ENCODE measurements at places on chromosomes 11 and 22.

DNA sequence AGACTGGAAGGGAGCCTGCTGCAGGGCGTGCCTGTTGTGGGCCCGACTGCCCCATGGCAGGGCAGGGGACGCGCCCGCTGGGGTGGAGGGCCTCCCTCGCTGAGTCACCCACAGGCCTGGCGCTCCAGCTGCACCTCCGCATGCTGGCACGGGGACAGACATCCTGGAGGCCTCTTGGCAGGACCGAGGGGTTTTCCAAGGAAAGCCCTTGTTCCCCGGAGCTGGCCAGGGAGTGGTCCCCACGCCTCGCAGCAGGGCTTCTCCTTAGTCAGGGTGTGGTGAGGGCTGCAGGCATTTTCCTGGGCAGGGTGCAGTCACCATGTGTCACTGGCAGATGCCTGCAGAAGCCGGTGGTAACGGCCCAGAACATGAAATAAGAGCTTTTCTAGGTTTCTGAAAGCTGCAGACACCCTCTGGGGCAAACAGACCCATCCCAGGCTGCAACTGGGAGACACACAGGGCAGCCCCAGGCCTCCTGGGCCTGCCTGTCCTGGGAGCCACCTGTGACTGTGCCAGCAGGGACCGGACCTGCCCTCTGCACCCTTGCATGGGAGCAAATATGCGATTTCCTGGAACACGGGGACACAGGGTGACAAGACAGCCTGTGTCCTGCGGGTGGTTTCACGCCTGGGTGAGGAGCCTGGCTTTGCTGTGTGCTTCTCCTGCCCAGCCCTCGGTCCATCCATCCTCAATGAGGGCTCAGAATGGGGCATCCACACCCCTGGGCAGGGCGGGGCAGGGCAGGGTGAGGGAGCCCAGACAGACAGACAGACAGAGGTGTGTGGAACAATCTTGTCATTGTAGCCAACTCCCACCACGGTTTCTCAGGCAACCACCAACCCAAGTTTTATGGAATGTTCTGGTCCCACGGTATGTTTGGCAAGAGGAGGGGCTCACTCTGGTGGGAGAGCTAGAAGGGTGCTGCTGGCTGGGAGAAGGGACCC is 43.2 kb upstream of the FADD start:
- DNase-seq, result no peak

DNA sequence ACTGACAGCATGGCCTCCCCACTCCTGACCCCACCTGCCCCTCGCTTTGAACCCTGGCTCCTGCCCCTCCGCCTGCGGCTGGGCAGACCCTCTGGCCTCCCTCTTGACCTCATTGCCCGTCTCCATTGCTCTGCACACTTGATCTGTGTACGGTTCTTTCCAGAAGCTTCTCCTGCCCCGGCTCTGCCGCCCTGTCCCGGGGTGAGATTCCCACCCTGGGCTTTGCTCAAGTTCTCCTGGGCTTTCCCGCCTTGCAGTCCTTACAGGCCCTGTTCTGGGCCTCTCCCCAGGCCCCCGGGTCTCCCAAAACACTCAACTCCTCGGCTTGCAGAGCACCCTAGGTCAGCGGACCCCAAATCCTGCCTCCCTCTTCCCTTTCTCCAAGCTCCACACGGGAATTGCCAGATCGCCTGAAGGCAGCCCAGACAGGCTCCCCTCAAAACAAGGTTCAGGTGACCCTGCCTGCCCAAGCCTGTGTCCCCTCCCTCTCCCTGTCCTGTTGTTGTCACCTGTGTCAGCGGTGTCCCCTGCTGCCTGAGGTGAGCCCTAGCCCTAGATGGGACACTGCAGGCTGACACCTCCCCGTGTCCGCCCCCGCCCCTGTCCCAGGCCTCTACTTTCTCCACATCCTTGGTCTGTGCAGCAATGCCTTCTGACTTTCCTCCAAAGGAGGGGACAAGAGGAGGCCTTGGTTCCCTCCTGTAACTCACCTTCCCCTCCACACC is 1.5 kb downstream of the GAL start:
- no peak for DNase-seq

DNA sequence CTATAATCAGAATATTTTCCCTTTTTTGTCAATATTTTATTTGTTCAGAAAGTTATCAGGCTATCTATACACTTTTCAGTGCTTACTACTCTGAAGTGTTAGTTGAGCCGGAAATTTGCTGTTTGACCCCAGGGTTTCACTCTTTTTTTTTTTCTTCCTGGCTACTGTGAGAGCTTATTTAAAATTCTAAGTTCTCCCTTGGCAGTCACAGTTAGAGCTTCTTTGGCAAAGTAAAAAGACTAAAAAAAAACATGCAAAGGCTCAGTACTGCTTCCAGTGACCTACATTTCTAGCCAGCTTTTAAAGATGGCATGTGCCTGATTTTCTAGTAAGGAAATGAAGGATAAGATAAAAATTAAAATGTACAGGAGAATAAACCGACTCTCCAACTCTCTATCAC is 48.4 kb downstream of the ELP4 start:
- DNase-seq, result no peak

DNA sequence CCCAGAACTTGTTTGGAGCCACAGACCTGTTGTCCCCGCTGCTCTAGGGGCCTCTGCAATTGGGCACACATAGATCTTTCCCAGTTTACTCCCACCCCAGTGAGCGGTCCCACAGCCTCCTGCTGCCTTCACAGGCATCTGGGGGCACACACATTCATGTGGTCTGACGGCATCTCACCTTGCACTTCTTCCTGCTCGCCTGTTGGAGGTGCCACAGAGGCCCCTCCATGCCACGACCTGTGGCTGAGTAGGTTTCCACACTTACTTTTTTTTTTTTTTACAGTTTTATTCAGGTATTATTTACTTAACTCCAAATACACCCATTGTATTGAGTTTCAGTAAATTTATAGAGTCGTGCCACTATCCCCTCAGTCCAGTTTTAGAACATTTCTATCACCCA is 68.9 kb upstream of the SEPTIN5 start:
- DNase-seq, result no peak

- no peak for DNase-seq
These were observed 69.7 kb downstream of the TENM4 start for GRCh38 chr11:79371152-79371551.

DNA sequence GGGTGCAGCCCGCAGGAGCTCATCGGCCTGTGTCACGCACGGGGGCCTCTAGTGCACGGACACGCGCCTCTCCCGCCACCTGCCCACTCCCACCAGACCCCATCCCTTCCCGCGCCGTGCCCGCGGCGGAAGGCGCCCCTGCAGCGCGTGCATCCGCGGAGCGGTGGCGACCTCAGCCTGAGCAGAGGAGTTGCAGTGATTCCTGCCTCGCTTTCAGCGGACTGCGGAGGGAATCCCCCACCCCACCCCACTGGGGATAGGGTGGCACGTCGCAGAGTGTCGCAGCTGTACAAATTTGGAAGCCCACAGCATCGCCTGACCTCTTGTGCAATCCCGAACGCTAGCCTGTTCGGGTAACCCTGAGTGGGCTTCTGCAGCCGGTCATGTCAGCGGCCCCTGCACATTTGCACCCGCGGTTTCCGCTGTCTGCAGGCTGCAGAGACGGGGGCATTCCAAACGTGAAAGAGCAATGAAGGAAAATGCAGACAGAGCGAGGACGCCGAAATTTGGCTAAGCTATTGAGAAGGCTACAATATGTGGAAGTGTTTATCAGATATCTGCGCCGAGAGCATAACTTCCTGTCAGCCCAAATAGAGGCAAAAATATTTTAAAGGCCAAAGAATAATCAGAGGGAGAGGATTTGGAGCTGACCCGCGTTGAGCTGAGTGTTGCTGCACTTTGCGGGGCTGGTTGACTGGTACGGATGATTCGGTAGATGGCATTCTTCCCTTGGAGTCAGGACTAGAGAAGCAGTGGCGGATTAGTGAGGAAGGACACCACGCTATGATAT is 617 bp upstream of the ARHGAP20 start:
- DNase-seq, result peak; percentile 74

All from NCI-H82 (cell line).